Activated T-cell treated with anti-CD3 and anti-CD28 coated beads for 48 hours (primary cell): ENCODE measurements at places on chromosomes 5 and 9.

DNA sequence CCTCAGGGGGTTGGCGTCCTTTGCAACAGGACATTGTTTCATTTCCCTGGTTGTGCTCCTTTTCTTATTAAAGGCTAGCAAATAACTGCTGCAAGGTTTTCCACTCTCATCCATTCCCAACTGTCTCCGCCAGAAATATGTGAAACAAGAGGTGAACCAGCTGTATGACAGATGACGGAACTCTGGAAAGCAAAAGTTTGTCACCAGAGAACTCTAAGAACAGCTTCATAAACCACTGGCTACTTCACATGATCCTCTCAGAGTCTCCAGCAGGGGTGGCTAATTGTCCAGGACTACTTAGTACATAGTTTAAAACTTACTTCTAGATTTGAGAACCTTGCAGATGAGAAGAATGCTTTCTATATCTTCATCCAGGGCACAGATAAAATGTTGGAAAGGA is 195.9 kb upstream of the RAD23B start:
- DNase-seq, result no peak

- no peak for DNase-seq
These were observed 61.5 kb downstream of the TENT4A start for GRCh38 chr5:6774721-6775204.

DNA sequence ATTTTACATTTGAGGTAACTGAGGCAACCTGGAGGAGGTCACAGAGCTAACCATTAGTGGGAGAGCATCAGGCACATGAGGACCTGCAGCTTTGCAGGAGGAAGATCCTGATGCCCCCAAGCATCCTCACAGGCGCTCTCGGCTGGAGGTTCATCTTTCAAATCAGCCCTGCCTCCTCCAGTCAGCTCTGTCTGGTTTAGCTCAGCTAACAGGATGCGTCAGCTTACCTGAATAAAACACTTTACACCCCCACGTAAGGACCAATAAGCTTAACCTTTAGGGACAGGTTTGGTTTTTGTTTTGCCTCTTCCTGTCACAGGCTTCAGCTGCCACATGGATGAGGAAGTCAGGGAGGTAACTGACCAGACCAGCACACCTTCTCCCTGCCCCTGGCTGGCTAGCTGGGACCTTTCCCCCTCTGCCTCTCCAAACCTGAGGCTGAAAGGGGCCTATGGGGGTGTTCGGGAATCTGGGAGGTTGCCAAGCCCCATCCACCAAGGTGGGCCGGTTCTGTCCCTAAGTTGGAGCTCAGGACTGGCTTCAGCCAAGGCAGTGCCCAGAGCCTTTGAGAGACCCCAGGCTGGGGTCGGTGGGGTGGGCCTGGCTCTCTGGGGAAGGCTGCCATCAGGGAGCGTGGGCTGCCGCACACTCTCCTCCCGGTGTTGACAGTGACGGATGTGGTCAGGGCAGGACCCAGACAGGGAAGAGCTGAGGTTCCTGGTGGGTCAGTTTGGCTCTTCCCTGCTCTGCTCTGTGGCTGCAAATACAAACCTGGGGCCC is 20.0 kb upstream of the FCN1 start:
- DNase-seq, result no peak

- DNase-seq, result no peak
These were observed 37.3 kb upstream of the TJP2 start for GRCh38 chr9:69136779-69137178.

GRCh38 chr5:42423285-42424165 is at the start of gene GHR:
GHR (plus strand) TSS chr5:42423439; CDS start chr5:42565875, 142,436 bp downstream.
- DNase-seq, result no peak
